ENCODE measurements at places on chromosomes 13 and 19.

DNA sequence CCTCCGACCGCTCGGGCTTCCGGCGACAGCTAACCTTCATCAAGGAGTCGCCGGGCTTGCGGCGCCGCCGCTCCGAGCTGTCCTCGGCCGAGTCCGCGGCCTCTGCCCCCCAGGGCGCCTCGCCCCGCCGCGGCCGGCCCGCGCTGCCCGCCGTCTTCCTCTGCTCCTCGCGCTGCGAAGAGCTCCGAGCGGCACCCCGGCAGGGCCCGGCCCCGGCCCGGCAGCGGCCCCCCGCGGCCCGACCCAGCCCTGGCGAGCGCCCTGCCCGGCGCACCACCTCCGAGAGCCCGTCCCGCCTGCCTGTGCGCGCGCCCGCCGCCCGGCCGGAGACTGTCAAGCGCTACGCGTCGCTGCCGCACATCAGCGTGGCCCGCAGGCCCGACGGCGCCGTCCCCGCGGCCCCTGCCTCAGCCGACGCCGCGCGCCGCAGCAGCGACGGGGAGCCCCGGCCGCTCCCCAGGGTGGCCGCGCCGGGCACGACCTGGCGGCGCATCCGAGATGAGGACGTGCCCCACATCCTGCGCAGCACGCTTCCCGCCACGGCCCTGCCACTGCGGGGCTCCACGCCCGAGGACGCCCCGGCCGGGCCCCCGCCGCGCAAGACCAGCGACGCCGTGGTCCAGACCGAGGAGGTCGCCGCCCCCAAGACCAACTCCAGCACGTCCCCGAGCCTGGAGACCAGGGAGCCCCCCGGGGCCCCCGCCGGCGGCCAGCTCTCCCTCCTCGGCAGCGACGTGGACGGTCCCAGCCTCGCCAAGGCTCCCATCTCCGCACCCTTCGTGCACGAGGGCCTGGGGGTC is 9.6 kb downstream of the C19orf25 start:
- no peak for DNase-seq

DNA sequence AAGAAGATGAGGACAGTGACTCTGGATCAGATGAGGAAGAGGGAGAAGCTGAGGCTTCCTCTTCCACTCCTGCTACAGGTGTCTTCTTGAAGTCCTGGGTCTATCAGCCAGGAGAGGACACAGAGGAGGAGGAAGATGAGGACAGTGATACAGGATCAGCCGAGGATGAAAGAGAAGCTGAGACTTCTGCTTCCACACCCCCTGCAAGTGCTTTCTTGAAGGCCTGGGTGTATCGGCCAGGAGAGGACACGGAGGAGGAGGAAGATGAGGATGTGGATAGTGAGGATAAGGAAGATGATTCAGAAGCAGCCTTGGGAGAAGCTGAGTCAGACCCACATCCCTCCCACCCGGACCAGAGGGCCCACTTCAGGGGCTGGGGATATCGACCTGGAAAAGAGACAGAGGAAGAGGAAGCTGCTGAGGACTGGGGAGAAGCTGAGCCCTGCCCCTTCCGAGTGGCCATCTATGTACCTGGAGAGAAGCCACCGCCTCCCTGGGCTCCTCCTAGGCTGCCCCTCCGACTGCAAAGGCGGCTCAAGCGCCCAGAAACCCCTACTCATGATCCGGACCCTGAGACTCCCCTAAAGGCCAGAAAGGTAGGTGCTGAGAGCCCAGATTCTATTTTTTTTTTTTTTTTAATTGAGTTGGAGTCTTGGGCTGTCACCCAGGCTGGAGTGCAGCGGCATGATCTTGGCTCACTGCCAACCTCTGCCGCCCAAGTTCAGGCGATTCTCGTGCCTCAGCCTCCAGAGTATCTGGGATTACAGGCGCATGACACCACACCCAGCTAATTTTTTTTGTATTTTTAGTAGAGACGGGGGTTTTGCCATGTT is 2.3 kb downstream of the PPP1R15A start:
- DNase-seq, result no peak

- no peak for DNase-seq
These were observed 139.8 kb downstream of the SLITRK5 start for GRCh38 chr13:87810920-87811344.

GRCh38 chr19:5339198-5339949 is 1.2 kb downstream of the PTPRS start:
- peak; percentile 69 for DNase-seq

- DNase-seq, result no peak
These were observed 9.8 kb downstream of the TSHZ3 start for GRCh38 chr19:31339411-31339810.

- no peak for DNase-seq
These were observed 5.8 kb upstream of the KBTBD7 start for GRCh38 chr13:41200126-41200525.

- no peak for DNase-seq
These were observed 62.8 kb downstream of the TPT1 start for GRCh38 chr13:45278096-45278645.

DNA sequence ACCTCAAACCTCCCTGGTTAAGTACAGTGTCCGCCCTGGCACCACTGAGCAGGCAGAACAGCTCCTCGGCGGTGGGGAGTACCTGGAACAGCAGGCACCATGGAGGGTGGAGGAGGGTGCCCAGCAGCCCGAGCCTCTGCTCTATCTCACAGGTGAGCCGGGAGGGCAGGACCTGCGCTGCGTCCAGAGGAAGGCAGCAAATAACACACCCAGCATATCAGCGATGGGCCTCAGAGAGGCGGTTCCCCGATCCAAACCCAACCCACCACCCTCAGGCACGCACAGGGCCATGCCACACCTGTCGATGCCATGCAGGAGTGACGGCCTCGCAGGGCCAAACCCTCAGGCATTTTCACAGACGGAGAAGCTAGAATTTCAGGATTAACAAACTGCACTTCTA is 11.8 kb downstream of the PEPD start:
- no peak for DNase-seq

DNA sequence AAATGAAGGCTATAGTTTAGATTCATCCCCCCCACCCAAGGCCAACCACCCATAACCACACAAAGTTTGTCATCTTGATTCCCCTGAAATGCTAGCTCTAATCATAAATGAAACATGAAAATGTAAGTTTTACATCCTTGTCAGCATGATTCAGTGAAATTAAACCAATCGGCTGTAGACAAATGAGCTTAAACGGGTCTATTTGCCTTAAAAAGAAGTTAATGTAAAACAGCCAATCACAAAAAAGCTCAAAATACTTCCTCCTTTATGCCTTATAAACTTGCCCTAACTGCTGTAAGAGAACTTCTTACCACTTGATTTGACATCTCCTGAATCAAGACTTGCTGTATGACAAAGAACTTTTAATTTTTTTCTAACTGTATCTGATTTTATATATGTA is 34.5 kb upstream of the MRI1 start:
- DNase-seq, result no peak

DNA sequence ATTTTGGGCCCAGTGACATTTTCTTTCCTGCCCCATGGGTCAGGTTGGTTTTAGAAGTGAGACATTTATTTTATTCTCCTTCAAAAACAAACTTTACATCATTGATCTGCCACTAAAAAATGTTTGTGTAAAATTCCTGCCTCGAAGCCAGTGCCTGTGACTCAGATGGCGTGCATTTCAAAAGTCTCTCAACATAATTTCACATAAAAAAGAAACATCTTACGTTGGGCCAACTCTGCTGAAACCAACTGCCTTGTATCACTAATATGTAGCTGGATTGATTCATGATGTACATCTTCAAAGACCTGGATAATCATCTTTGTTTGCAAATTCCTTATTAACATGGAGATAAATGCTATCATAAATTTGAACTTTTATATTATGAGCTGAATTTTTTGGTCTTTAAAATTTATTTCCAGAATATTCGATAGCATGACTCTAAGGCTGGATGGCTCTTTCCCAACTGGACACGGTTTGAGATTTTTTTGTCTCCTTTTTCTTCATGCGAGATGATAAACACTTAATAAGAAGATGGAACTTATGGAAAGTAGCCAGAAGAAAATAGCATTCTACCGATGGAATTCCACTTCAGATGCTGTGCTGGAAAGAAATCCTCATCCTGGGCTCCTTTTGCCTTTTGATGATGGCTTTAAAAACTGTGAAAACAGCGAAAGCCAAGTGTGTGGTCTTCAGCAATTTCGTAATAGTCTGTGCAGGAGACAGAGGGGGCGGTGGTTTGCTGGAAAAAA is 420.5 kb downstream of the FGF9 start:
- no peak for DNase-seq

DNA sequence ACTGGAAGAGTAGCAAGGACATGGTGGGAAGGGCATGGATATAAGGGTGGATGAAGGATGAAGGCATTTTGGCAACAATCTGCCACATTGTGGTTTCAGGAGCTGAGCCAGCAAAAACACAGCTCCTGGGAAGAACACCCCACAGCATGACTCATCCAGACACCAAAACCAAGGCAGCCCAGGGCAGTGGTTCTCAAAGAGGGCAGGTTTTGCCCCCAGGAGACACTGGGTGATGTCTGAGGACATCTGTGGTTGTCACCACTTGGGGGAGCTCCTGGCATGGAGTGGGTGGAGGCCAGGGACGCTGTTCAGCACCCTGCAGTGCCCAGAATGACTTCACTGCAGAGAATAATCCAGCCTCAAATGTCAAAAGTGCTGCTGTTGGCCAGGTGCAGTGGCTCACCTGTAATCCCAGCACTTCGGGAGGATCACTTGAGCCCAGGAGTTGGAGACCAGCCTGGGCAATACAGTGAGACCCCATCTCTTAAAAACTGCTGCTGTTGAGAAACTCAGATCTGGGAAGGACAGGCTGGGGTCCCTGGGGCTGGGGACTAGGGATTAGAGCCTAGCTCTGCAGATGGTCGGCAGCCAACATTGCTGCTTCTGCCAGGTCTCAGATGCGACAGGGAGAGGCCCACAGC is 16.1 kb downstream of the ZFR2 start:
- DNase-seq, result no peak

DNA sequence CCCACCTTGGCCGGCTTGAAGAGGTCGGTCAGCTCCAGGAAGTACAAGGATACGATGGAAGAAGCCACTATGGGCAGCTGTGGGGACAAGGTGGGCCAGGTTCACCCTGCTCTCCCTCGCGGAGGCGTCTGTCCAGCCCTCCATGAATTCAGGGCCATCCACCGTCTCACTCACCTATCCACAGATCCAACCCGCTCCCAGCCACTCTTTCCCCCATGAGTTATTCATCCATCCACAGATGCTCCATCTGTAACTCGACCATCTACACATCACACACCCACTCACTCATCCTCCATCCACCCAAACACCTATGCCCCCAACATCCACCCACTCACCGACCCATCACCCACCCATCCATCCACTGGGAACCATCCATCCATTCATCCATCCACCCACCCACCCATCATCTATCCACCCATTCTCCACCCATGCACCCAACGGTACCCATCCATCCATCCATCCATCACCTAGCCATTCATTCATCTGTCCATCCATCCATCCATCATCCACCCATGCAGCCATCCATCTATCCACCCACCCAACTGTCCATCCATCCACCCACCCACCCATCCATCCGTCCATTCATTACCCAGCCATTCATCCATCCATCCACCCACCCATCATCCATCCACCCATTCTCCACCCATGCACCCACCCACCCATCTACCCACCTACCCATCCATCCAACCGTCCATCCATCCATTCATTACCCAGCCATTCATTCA is 5.8 kb downstream of the PLPPR3 start:
- no peak for DNase-seq

GRCh38 chr13:99357131-99357596 is 50.0 kb upstream of the GPR183 start:
- DNase-seq, result peak; percentile 56

DNA sequence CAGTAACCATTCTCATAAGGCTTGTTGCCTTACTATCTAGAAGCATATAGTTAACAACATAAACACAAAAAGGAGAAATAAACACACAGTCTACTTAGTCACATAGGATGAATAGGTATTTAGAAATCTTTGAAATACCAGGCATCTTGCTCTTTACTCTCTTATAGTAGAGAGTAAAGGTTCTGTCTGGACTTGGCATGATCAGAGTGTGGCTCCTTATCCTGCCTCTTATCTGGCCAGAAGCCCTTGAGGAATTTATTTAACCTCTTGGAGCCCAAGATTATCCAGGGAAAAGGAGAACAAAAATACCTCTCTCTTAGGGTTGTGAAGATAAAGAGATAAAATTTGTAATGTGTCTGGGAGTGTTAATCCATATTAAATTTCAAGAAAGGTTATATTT is 100.2 kb upstream of the MBNL2 start:
- no peak for DNase-seq

DNA sequence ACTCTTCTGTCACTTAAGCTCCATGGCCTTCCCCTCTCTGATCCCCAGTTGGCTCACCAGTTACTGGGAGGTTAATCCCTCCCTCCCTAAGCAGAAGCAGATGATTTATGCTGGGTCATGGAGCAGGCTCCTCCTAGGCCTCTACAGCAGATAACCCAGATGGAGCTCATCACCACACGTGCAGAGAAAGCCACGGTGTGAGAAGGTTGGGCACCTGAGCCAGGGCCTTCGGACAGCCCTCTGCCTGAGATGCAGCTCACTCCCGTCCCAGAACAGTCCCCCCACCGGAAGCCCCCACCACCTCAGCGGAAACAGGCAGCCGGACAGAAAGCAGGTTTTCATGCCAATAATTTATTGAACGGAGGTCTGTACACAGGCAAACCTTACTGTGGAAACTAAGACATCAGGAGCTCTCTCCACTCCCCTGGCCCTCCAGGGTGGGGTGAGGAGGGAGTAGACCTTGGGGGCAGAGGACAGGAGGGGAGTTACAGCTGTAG is 9.8 kb downstream of the ZNF526 start:
- no peak for DNase-seq

DNA sequence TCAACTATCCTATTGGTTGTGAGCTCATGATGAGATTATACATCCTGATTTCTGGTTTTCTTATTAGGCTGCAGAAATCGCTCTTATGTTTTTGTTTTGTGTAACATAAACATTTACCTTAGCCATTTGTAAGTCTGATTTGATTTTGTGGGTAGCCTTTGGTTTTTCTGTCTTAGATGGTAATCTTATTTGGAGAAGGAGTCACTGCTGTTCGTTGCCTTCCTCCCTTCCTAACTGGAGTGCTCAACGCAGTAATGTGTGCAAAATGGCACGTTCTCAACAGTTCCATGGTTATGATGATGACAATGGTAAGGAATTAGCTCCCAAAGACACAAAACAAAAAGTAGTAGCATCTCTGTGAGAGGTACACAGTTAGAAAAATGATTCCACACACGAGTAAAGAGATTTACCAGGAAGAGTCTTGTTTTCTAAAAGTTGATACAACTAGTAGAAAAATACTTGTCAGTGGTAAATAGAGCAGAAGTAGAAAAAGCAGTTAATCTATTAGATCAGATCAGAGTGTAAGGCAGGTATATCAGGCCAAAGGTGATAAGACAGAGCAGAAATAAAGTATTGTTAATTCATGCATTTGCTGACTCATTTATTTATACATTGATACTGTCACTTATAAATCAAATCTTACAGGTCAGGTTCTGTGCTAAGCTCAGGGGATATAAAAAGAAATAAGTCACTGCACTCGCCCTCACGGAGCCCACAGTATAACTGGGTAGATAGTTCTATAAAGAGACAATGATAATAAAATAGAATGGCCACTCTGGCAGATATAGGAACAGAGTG is 270.0 kb downstream of the NALCN start:
- DNase-seq, result no peak

DNA sequence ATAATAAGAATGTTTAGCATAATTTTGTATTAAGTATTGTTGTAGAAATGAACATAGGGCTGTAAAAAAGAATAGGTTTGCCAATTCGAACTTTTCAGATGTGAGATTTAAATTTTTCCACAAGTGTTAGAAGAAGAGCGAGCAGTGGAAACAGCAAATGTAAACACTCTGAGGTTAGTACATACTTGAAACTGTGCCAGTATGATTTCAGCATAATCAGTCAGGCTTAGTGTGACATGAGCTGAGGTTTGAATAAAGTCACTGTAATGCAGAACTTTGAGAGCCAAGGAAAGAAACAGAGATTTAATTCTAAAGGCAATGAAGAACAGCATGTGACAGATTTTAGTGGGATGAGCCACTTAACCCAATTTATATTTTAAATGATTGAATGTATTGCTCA is 2166.4 kb downstream of the PCDH9 start:
- DNase-seq, result no peak

Measured in GM13976 (cell line).